ENCODE measurements at places on chromosomes 4 and X.

DNA sequence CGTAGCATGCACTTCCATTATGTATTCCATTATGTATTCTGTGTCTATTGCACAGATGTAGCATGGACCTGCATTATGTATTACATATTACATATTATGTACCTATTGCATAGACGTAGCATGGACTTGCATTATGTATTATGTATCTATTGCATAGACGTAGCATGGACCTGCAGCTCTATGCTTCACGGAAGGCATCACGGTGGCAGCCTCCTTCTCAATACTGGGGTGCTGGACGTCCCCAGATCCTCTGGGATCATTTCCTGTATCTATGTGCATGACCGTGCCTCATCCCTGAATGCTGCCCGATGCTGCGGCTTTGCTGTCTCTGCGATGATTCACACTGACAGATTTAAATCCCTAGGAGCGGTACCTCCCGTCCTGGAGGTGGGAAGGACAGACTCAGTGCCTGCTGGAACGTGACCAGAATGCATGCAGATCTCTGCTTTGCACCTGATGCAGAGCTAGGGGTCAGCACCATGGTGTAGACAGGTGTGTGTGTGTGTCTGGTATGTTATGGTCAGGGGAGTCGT lies 317.5 kb downstream of the DHRSX start:
- DNase-seq, result peak; percentile 62

DNA sequence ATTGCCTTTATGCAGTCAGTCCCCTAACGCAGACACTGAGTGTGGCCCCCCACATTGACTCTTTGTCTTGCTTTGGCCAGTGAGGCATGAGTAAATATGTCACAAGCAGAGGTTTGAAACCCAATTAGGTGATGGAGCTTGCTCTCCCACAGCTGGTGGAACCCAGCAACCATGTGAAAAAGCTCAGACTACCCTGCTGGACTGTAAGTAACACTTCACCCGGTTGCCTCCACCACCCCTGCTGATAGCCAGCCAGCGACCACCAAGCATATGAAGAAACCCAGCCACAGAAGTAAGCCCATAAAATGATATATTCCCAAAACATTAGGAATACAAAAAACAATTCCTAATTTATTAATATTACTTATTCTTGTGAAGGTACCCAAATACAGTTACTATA lies 21.6 kb upstream of the PDCL2 start:
- no peak for DNase-seq

DNA sequence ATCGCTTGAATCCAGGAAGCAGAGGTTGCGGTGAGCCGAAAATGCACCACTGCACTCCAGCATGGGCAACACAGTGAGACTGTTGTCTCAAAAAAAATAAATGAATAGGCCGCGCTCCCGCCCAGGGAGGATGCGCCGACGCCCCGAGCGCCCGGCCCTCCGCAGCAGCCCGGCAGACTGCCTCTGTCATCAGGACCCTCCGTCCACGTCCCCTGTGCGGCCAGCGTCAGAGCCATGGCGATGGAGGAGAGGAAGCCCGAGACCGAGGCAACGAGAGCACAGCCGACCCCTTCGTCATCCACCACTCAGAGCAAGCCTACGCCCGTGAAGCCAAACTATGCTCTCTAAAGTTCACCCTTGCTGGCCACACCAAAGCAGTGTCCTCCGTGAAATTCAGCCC lies 21.4 kb downstream of the LIAS start:
- no peak for DNase-seq

GRCh38 chrX:106481341-106481740 lies 130.4 kb upstream of the RADX start:
- DNase-seq, result peak; percentile 34

GRCh38 chr4:11544211-11544610 lies 115.5 kb upstream of the HS3ST1 start:
- DNase-seq, result no peak

DNA sequence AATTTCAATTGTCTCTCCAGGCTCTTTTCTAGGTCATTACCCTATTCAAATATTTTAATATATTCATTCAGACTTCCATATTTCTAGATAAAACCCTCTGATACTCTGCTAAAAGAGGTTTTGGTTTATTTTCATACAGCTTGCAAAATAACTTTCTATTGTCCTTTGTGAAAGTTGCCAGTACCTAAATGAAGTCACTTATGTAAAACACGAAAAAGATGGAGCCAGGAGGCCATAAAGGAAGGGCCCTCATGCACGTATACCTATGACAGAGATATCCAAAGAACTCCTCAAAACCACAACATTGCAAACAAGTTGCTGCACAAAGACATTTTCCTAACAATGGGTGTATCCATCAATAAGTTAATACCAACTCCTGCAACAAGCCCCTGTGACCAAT lies 25.7 kb upstream of the ELOVL6 start:
- DNase-seq, result no peak

- DNase-seq, result no peak
Measured at GRCh38 chr4:174214101-174214878, 69.2 kb downstream of the FBXO8 start.

DNA sequence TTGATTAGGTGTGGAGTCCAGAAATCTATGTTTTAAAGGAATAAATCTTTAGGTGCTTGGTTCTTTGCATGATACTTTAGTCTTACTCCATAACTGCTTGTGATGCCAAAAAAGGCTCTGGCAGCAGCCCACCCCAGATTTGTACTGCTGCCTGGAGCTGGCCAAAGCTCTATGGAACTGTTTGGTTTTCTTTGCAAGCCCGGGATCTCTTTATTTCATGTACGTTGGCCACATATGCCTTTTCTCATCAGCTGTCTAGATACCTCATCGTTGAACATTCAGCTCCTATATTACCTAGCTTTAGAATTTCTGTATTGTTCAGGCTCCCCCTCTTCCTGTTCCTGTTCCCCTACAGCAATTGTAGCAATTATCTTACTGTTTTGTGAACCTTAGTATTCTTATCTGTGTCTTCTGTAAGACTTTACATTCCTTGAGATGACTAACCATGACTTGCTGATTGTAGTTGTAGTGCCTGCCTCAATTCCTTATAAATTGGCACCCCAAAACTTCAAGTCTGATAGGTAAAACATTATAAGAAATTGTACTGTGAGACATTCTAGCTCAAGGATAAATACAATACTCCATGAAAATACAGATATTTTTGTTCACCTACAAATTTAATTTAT lies 199.4 kb upstream of the GPRIN3 start:
- no peak for DNase-seq

DNA sequence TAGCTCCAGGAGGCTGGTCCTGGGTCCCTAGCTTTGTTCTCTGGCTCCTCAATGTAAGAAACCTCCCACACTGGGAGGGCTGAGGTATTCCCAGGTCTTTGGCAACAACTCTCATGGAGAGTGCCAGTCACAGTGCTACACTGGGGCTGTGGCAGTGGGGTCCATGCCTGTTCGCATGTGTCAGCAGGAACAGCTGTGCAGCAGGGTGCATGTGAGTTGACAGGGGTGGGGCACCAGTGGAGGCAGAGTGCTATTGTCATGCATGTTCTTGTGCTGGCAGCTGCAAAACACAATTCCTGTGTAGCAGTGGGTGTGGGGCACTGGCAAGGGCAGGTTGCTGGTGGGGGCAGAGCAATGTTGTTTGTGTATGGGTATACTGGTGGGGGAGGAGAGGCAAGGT lies 246.0 kb downstream of the CXXC4 start:
- no peak for DNase-seq

DNA sequence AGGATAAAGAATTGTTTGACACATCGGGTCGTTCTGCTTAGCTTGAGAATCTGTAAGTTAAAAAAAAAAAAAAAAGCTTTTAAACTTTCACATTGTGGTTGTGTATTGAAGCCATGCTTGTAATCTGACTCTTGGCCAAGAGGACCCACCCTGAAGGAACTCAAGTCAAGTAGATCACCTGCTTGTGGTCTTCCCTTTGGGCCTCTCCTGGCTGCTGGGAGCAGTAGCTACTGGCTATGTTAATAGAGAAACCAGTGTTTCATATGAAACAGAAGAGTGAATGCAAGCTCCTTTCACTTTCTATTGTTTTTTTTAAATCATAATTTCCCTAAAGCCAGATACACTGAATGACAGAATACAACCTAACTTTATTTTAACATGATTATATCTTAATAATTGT lies 402.4 kb upstream of the NDST4 start:
- DNase-seq, result no peak

DNA sequence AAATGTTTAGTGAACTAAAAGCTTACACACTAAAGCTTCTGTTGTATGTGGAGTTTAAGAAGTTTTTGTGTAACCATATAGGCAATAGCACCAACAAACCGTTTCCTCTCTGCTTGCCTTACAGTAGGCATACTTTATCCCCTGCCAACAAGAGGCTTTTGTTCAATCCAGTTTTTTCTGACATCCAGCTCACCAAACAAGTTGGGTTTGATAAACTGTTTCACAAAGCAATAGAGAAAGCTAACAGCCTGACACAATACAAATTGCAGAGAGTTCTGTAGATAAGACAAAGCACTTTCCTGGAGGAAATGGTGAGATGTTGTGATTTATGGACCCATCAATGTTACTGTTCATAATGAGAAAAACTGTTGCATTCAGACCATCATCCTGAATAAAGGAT lies 53.8 kb downstream of the PACRGL start:
- DNase-seq, result peak; percentile 9

DNA sequence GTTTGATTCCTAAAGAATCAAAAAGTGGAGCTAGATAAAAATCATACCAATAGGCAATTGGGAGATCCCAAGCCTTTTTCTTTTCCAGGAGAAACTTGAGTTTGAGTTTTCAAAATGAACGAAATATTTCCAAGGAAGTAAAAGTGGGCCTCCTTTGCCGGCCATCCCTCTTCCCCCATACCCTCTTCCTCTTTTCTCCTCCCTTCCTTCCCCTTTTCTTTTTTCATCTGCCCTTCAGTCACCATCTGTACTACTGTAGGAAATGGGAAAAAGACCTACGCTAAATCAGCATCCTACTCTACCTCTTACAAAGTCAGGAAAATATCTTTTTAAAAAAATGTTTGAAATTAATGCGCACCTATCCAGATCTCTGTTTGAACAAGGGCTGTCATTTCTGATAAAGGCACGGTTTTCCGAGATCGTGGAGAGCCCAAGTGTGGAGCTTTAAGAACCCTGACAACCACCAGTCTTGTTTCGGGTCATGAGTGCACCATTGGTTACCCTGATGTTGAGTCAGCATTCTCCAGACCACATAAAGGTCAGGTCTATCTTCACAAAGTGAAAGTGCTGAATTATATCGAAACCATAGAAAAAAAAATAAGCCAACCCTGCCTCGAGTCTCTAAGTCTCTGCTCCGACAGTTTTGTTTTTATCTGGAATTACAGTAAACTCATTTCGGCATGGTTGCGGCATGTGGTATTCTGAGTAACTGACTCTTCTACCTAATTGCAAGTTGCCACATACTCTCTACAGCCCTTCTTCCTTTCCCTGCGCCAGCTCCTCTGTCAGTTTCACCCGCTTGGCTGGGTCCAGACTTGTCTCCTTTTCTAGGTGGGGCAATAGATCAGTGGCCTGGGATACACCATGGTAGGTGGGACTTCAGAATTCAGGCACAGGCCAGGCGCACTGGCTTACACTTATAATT lies 140.2 kb upstream of the KLF3 start:
- DNase-seq, result peak; percentile 45

DNA sequence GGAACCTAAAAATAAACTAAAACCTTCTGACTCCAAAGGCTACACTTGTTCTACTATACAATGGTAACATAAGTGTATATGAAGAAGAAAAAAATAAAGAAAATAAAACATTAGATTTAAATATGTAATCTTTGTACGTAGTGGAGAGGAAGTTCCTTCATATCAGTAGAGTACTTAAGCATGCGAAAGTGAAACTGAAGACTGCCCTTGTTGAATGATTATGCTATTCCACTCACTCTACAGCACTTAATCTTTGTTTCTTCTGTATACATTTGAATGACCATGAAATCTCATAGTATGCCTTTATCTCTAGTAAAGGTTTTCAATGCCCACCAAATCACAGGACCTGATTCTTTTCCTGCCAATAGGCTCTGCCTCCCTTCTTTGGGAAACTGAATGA lies 78.9 kb downstream of the NDST3 start:
- peak; percentile 1 for DNase-seq

GRCh38 chrX:22674932-22675331 lies 324.8 kb upstream of the DDX53 start:
- DNase-seq, result no peak

DNA sequence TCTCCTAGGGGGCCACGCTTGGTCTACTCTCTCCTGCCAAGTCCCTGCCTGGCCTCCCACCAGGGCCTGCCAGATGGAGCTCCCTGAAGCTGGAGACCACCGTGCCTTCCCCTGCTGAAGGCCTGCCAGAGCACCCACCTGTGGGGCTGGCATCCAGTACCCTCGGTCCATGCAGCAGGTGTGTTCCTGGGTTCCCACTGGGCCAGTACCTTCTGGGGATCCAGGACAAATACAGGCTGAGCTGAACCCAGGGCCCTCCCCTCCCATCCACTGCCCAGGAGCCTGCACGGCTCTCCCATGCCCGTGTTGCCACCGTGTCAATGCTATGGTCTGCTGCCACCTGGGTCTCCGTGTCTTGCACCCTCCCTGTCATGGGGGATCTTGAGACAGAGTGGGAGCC lies 68.8 kb downstream of the ABLIM2 start:
- no peak for DNase-seq

DNA sequence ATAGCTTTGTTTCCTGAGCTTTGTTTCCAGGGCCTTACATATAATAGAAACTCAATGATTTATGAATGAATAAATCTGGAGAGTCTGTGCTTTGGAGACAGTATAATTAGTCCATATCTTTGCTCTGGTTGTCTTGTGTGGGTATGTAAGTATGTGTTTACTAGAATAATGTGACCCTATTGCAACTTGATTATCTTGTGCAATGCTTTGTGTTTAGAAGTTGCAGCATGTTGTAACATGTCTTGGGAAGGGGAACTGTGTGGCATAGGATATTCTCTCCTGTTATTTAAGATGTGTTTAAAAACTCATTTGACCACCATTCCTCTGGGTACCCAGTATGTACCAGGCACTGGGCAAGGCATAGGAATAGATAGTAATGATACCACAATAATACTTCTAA lies 6.1 kb downstream of the SPATA18 start:
- DNase-seq, result no peak
